ENCODE measurements at places on chromosomes 6 and 20.
A peak's percentile ranks its signal among the peaks of the same experiment; 100 is the strongest.

- DNase-seq: no peak
Measured at GRCh38 chr6:106359959-106360409, 533 bp upstream of the CRYBG1 start.

- DNase-seq: no peak
Measured at GRCh38 chr6:27966044-27966443, 9.0 kb downstream of the OR2B6 start.

DNA sequence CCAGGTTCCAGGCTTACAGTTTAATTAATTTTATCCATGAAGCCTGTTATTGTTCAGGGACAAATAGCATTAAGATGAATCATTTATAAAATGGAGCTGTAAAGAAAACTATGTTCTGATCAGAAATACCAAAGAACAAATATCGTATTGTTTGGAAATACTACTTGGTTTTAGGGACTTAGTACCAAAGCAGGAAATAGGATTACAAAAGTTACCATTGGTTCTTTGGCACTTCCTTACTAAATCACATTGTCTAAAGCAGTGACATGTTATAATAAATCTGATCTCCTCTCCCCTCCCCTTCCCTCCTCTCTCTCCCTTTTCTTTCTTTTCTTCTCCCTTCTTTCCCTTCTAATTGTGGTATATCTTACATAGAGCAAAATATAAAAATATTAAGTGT lies 29.6 kb downstream of the CRYBG1 start:
- DNase-seq: no peak

DNA sequence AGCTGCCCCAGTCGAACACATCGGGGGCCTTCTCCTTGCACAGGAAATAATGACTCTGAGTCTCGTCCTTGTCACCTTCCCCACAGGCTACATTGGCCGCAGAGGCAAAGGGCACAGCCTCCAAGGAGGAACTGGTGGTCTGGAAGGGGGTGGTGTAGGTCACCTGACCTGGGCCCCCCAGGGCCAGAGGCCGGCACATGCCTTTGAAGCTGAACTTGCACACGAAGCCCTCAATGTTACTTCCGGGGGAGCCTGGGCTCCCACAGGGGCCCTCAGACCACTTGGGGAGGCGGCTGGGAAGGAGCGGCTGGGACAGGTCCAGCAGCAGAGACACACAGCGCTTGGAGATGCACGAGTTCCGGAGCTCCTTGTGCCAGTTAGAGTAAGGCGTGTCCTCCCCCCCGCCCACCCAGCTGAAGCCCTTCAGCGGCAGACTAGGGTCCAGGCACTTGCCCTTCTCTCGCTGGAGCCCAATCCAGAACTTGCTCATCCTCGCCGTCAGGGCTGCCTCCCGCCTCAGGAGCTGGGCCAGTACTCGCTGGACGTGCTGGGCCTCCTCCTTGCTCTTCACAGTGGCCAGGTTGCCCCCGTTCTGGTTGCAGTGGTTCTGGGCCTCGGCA lies 578 bp downstream of the CD93 start:
- no peak for DNase-seq

- DNase-seq: no peak
Measured at GRCh38 chr20:17479063-17479657, 52.0 kb downstream of the BFSP1 start.

DNA sequence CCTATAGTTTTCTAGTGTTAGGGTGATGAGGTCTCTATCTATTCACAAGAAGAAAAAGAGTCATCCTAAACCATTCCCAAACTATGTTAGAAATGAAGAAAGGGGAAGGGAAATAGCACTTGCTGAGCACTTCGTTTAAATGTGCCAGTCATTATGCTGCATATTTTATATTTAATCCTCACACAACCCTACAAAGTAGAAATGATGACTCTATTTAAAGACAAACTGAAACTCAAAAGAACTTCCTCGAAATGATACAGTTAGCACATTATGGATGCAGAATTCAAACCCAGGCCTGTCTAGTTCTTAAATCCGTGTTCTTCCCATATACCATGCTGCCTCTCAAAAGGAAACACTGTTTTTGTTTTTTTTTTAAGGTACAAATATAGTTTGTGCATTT lies 174.6 kb downstream of the GMPR start:
- no peak for DNase-seq

- no peak for DNase-seq
Measured at GRCh38 chr20:64166721-64167615, 2.7 kb downstream of the MYT1 start.

DNA sequence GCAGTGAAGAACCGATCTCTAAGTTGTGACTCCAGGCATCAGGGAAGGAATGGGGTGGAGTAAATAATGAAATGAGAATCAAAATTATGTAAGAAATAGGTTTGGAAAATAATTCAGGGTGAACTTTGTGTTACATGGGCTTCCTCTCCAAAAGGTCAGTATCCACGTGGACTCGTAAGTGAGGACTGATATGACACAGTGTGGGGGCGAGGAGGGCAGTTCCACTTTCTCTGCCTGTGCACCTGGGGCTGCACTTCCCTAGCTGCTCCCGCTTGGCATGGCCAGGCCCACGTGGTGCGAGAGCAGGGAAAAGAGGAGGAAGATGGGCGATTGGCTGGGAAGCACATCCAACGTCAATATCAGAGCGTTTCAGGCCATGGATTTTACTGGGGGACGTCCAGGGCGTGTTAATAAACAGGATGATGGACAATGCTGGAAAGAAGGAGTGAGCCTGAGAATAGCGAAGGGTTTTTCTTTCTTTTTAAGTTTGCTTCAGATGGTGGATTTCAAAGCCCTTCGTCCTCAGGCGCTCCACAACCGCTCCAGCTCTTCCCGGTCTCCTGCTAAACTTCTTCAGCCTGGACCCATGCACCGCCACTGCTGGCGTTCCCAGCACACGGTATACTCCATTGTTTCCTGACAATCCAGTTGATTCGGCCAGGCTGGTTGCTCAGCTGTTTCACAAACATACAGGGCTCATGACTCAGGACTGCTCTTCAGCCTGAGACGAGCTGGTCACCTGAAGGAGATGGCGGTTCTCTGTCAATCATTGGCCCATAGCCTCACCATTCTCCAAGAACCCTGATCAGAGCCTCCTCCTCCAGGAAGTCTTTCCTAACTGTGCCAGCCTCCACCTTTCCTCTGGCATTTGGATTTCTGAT lies 11.8 kb downstream of the CCR6 start:
- no peak for DNase-seq

DNA sequence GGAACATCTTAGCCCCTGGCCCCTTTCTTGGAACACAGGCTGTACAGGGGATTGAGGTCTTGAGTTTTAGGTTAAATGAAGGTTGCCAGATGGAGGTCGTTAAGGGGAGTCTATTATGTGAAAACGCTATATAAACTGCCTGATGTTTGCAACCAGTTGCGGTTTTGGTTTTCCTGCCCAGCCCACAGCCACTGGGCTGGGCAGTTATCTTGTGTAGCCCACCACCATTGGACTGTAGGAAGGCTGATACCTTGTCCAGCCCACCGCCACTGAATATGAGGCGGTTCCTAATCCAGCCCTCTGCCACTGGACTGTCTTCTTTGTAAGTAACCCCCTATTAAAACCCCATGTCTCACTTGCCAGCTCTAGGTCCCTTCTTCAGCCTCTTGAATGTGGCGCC lies 42.3 kb upstream of the COL21A1 start:
- DNase-seq: no peak

GRCh38 chr6:32087574-32088486 lies 21.3 kb downstream of the TNXB start:
- no peak for DNase-seq

GRCh38 chr6:169115632-169116031 lies 138.0 kb downstream of the THBS2 start:
- no peak for DNase-seq

DNA sequence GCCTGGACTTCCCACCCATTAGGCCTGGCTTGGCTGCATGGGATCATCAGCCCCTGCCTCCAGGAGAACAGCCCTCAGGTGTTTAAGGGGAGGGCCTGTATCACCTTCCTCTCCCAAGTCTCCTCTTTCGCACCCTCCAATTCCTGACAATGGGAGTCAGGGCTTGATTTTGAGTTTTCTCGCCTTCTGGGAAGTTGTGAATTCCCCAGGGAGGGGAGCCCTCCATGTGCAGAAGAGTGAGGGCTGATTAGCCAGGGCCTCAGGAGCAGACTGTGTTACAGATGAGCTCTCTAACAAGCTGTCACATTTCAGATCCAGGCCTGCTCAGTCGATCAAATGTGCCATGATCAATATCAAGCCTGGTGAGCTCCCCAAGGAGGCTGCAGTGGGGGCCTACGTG lies 42.4 kb downstream of the CNBD2 start:
- DNase-seq: no peak

DNA sequence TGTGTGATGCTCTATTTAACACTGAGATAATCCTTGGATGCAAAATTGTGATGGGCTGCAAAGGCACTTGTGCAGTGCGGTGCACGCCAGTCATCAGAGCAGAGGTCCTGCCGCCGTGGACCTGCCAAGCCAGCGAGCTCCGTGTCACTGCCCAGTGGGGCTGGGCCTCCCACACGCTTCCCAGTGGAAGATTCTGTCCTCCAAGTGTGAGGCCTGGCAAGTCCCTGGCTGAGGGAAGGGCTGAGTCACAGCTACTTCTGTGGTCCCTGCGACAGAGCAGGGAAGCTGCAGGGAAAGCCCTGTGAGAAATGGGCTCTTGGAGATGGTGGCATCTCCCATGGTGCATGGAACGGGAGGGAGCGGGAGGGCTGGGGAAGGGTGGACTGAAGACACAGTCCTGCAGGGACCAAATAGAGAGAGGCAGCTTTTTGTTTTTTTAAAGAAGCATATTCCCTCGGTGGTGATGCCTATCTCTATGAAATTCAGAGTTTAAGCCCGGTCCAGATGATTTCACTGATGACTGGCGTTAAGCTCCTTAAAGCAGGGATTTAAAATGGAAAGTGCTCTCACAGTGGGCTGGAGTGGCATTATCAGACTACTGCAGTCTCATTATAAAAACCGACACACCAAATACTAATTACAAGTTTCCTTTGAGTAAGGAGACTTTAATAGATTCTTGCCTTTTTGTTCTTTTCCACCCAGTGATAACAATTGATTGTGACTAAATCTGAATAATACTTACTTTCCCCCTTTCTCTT lies 413.7 kb downstream of the QKI start:
- DNase-seq: no peak

DNA sequence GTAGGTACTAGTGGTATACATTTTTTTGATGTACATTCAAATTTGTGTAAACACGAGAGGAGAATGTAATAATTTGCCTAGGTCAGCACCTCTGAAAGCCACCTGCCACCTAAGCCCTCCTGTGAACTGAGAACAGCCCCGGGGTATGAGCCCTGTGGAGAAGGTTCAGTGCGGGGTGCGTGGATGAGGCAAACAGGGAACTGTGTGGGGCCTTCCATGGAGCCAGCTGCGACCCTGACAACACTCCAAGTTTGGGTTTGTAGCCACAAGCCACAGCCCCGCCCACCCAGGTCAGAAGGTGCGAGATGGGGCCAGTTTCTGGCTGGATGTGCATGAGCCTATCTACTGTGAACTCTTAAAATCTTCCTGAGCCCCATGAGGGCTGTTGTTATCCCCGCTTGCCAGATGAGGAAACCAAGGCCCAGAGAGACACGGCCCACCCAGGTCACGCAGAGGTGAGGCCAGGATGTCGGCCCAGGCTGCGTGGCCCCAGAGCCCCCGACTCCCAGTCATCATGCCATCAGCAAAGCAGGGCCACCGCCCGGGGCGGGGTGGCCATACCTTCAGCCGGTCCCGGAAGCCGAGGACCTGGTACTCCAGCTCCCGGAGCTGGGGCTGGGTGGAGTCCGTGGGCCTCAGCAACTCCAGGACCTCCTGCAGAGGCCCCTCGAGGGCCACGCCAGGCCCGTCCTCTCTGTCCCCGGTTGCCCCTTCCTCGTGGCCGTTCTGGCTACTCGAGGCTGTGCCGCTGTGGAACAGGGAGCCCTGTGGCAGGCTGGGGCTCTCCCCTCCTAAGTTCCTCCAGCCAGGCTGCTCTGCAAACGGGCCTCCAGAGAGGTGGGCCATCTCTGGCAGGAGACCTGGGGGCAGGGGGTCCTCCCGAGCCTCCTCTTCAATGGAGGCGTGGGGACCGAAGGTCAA lies 89.6 kb downstream of the RIPOR3 start:
- DNase-seq: no peak

DNA sequence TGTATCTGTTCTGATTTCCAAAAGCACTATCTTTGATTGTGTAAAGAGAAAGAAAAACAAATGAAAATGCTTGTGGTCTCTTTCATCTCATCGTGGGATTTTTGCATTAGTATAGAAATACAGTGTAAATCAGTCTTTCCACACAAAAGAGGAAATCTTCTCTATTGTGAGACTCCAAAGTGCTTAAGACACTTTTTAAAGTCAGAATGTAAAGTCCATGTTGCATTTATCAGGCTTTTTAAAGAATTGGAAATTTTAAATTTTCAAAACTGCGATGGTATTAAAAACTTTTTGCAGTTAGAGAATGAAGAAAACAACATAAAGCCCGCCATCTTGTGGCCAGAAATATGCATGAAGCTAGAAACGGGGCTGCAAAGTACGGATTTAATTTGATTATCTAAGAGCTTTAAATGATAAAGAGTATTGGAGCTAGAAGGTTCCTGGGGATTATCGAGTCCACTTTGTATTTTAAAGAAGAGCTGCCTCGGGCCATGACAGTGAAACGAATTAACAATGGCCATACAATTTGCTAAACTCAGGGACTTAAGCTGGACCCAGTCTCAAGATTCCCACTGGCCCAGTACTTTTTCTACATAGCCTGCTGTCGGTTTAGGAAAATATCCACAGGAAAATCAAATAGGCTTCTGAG lies 339.6 kb downstream of the ARHGAP18 start:
- DNase-seq: peak; percentile 21

- no peak for DNase-seq
Measured at GRCh38 chr6:10626154-10626741, 68.2 kb downstream of the C6orf52 start.

- no peak for DNase-seq
Measured at GRCh38 chr6:150987855-150988464, 122.5 kb downstream of the MTHFD1L start.

DNA sequence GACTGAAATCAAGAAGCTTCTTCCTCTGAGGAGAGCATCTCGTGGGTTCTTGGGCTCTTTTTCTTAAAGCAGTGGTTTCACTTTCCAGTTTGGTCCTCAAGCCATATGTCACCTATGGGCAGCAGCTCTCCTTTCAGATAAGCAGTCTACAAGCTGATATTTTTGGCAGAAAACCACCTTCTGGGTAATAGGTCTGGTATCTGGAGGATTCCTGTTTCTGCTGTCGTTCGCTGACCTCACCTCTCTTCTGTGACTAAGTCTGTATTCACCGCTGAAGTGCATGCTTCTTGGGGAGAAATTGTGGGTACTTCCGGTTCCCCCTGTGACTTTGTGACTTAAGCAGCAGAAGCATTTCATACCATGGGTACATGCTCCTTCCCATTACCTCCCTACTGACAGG lies 193.6 kb downstream of the EDN1 start:
- DNase-seq: peak; percentile 55

Data from GM04504 (cell line).